GM04503 (cell line): ENCODE measurements at places on chromosomes 3 and 15.
A peak's percentile ranks its signal among the peaks of the same experiment; 100 is the strongest.

- DNase-seq, result no peak
Observed at GRCh38 chr3:143245692-143246091, 126.1 kb downstream of the CHST2 start.

- DNase-seq, result no peak
Observed at GRCh38 chr3:118988198-118989130, 46.2 kb downstream of the IGSF11 start.

GRCh38 chr15:51104512-51104911 lies 9.8 kb upstream of the TNFAIP8L3 start:
- peak; percentile 54 for DNase-seq

DNA sequence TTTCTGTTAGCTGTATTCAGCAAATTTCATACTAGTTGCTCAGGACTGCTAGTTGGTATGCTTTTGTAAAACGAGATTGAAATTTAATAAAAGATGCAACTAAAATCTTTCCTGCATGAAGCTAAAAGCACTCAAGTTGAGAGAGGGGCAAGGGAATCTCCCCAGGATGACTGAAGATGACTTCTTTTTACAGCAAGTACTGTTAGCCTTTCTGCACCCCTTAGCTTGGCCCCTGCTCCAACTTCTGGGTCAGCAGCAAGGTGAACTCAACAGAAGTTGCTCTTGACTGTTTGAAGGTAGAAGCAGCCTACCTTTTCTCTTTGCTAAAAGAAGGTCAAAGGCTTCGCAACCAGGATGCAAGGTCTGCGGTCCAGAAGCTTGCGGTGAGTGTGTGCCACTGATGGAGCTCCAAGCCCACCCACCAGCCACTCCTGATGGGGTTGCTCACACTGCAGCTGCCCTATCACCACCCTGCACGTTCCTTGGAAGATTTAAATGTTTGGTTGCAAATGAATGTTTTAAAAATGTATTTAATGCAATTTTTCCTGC lies 32.5 kb downstream of the NME9 start:
- no peak for DNase-seq

DNA sequence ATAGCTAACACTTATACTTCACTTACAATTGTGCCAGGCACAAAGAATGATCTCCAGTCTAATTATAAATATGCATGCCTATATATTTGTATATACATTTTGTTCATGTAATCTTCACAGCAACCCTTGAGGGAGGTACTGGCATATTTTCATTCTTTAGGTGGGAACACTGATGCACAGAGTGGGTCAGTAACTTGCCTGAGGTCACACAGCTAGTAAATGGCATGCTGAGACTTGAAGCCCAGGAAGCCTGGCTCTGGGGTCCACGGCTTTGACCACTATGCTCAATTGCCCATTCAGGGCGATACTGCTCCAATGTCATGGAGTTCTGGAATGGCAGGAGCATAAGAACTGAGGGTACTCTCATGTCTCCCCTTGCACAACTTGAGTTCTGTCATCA lies 139.8 kb downstream of the SHQ1 start:
- DNase-seq, result no peak

- DNase-seq, result no peak
Observed at GRCh38 chr15:74621546-74621920, 5.9 kb downstream of the CLK3 start.

DNA sequence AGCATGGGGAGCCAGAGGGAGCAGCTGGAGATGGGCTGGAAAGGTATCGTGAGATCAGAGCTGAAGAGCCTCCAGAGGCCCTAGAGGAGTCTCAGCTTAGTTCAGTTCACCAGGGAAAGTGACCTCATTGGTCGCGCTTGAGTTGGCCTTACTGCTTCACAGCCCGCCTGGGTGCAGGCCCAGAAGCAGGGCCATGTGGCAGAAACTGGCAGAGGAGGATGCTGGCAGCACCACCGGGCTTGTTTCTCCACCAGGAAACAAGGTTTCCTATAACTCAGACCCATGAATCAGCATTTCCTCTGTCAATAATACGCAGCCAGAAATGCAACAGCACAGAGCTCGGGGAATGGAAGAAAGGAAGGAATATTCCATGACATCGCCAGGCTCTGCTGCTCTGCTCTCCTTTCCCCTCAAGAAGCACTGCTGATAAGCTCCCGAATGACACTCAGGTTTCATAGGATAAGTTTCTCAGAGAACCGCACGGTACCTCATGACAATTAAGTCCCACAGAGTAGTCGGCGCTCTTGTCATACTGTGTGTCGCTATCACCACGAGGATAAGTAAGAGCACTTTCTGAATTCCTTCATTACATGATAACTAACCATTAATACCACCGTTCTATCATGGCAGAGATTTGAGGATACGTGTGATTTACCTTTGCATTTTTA lies 147.1 kb upstream of the LPP start:
- DNase-seq, result no peak

DNA sequence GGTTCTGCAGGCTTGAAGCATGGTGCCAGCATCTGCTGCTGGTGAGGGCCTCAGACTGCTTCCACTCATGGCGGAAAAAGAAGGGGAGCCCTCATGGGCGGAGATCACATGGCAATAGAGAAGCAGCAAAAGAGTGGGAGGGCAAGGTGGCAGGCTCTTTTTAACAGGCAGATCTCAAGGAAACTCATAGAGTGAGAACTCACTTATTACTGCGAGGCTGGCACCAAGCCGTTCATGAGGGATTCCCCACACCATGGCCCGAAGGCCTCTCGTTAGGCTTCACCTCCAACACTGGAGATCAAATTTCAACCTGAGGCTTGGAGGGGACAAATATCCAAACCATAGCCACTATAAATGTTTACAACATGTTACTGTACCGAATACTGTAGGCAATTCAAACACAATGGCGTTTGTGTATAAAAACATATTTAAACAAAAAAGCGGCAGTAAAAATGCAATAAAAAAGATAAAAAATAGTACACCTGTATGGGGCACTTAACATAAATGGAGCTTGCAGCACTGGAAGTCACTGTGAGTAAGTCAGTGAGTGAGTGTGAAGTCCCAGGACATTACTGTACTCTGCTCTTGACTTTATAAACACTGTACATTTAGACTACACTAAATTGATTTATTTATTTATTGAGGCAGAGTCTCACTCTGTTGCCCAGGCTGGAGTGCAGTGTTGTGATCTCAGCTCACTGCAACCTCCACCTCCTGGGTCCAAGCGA lies 18.8 kb upstream of the MOBP start:
- DNase-seq, result no peak

GRCh38 chr3:154729741-154730140 lies 299.8 kb upstream of the GPR149 start:
- DNase-seq, result no peak

DNA sequence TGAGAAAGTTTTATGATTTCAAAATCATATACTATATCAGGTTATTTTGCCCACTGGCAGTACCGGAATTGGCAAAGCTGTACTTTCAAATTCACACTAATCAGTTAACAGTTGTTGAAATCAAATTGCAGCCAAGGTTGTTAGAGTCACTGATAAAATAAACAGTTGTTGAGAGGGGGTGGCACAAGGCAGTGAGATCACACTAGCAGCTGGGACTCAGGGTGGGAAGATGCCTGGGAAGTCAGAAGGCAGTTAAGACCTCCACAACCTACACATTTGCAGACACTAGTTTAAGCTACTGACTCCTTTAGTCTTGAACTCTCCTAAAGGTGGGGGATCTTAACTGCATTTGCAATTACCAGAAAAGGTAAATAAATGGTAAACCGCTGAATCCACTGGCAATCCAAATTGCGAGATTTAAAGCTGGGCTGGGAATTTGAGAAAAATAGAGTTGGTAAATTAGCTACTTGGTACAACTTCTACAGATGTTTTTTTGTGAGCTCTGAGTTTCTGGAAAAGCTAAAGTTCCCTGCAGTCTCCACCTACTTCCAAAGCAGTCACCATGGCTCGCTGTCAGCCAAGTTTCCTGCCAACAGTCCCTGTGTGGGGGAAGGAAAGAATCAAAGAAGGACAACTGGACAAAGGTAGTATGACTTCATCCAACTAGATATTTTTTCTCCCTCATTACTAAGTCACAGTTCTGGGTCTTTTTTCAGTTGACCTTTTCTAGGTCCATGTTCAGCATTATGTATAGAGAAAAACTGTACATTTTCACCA lies 105.7 kb downstream of the ZNF385D start:
- peak; percentile 20 for DNase-seq

DNA sequence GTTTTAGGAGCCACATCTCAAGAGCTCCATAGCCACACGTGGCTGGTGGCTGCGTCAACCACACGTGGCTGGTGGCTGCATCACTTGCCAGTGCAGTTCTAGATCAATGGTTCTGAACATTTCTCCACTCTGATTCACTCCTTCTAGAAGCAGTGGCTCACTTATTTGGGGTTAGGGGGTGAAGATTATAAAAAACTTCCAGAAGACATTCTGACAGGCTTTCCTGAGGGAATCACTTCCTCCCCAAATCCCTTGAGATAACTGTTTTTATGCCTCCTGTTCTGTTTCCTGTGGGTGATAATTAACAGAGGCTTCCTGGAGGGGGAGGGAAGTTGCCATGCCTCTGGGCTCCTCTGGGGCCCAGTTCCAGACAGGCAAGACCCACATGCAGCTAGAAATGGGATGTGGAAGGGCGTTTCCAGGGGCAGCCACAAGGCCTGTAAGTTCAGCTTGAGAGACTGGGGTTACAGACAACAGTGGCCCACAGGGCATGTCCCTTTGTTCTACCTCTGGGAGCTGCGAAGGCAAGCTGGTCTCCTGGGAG lies 23.6 kb downstream of the HEG1 start:
- DNase-seq, result no peak

DNA sequence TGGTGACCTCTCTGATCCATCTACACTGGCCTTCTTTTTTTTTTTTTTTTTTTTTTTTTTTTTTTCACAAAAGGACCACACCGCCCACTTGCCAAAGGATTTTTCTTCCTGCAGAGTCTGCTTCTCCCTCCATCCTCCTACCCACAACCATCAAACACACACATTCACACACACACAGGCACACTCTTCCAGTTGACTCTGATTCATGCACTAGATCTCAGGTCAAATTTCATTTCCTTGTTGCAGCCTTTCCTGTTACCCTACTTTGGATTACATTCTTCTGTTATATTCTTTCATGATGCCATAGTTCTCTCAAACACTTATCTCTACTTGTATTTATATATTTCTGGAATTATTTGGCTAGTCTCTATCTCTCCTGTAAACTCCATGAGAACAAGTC lies 133.9 kb downstream of the STAC start:
- DNase-seq, result no peak

DNA sequence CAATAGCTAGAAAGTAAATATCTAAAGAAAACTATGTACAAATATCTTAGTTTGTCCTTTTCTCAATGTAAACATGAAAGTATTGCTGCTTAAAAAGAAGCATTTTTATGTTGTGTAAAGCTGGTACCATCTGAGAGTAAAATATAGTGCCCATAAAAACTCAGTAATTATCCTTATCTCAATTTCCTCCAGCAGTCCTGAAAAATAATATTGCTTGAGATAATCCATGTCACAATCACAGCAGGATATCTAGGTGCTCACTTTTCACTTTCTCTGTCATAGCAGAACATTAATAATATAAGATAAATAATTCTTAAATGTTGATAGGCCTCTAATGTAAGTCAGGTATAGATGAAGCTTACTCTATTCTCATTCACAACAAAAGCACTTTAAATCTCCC lies 285.5 kb downstream of the ZBBX start:
- no peak for DNase-seq

DNA sequence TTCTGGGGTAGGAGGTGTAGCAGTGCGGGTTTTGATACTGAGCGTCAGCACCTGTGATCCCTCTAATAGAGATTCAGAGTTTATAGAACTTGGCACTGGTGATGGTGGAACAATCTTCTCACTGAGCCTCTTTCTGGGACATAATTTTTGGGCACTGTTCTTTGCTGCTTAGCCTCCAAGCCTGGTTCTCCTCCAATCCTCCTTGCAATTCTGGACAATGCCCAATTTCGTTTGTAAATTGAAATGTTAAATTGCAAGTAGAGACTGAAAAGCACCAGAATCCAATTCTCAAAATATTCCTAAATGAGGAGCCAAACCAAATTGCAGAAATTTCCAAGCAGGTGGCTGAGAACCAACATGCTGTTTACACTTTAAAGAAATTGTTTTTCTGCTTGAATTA lies 149.8 kb upstream of the ABI3BP start:
- DNase-seq, result no peak

DNA sequence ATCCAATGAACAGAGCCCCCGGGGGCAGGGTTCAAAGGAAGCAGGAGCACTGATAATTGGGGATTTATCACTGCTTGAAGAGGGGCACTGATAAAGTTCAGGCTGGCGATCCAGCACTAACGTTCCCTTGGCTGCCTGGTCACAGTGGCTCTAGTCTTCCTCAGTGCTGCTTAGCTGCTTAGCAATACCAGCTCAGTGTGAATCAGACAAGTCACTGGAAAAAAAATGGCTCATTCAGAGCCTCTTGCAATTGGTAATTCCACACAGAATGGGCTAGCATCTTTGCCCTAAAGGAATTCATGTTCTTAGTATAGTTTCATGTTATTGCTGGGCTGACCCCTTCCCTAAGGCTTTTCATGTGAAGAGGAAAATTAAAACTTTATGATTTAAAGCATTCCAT lies 95.7 kb upstream of the SLC2A2 start:
- DNase-seq, result no peak

DNA sequence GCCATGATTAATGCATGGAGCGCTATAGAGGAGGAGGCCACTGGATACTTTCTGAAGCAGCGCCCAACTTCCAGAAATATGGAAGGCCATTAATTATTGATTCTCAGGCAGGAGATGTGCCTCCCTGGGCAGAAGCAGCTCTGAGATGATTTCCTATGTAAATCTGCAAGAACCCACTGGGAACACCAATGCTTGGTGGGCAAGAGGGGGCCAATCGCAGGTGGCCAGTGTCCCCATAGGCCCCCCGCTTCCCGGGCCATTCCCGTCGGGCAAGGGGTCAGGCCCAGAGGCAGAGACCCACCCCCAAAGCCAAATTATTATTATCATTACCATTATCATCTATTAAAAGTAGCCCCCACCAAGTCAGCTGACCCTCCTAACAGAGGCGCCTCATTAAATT lies 288.0 kb upstream of the TLE3 start:
- no peak for DNase-seq

- no peak for DNase-seq
Observed at GRCh38 chr3:139292192-139292591, 51.6 kb upstream of the MRPS22 start.

DNA sequence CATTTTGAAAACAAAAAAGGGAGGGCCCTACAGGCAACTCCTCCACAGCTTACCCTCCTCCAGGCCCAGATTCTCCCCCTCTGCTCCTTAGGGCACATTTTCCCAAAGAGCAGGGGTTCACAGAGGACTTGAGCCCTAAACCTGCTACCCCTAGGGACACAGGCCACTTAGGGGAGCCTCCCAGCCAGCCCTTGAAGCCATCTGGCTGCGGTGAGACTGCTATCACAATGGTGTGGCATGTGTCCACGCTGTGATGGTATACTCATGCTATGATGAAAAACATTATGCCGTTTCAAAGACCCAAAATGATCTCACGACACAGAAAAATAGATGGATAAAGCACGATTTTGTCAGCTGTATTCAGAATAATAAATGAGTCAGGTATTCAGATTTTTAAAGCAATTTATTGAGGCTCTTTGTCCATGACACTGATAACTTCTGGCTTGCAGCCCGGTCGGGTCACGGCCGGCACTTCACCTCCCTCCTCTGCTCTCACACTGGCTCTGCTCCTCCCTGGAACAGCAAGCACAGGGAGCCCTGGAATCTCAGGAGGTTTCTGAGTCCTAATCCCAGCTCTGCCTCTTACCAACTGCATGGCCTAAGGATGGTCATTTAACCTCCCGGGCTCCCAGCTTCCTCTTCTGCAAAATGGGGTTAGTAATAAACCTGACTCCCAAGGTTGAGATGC lies 115.3 kb downstream of the MEGF11 start:
- no peak for DNase-seq
